ENCODE measurements at places on chromosomes 6 and 20.

DNA sequence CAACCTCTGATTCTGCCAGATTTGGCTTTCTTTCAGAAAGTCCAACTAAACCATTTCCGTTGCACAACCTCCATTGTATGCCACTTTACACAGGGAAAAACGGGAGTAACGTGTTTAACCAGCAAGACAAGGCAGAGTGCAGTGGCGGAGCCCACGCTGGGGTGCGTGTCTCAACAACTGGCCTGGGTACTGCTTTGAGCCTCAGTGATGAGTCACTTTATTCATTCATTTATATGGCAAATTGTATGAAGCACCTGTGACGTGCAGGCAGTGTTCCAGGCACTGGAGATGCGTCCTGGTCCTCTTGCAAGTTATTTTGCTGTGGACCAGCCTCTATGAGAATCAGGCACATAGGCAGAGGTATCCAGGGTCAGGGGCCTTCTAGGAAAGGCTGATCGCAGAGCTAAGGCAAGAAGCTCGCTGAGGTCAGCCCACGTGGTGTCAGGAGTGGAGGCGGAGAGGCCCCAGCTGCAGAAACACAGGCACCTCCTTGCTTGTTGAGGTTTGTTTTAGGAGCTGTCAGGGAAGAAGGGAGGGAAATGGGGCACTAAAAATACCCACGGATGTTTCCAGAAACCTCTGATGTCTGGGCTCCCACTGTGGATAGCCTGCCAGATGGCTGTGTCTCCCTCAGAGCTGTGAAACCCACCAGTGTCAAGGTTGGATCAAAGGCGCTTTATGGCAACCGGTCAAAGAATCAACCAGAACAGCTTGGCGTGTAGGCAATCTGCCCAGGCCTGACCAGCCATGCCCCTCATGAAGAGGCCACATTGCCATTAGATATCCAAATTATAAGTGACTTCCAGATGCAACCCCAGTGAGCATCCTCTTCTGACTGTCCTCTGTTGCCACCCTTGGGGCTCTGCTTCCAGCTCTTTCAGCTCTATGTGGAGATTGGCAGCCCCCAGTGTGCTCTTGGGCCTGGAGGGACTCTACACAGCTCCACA, 157.2 kb downstream of the CD83 start:
- DNase-seq: no peak

DNA sequence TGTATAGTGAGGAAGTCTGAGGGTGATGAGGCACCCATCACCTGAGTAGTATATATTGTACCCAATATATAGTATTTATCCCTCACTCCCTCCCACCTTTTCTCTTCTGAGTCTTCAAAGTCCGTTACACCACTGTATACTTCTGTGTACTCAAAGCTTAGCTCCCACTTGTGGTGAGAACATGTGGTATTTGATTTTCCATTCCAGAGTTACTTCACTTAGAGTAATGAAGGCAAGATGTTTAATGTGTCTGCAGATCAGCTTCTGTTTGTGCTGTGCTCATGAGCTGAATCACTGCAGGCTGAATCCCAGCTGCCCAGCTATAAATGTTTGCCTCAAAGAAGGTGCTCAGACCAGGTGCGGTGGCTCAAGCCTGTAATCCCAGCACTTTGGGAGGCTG, 139.3 kb upstream of the FOXA2 start:
- no peak for DNase-seq

GRCh38 chr6:102660303-102660702, 1266.8 kb downstream of the GRIK2 start:
- no peak for DNase-seq

DNA sequence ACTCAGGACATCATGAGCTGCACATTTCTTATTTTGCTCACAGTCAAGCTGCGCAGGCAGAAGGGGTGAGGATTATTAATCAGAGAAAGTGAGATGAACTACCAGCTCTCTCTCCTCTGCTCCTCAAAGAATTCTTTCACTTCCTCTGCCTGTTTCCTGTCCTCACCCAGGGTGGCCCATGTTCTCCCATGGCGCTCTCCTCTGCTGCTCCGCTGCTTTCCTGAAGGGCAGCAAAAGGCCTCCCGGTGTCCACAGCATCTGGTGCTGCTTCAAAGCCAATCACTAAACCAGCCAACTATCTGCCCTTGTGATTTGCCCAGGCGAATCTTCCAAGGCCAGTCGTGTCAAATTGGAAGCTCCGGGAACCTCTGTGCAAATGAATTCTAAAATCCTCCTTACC, 324.2 kb downstream of the TPBG start:
- DNase-seq: no peak

DNA sequence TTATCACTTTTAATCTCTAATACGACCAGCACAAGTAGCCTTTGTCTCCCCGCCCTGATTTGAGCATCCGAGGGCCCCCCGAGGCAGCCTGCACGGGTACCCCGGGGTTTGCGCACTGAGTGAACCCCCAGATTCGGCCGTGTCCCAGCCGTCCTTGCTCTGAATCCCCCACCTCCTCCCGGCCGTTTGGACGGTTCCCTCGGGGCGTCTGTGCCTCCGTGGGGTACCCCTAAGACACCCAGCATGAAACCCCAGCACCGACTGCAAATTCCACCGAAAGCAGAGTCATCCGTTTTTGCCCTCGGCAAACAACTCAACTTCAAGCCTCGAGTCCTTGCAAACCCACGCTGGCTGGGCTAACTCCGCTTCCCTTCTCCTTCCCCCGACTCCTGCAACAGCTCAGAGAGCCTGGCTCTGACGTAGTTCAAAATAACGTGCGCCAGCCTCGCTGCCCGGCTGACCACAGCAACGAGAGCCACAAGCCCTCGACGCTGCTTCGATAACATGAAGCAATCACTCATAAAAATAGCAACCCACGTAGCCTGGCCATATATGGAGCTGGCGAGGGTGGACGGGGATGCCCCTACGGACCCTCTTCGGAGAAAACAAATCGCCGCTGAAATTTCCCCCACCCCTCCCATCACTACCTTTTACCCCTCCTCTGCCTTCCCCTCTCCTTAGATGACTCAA, 764 bp upstream of the SNAP25 start:
- no peak for DNase-seq

DNA sequence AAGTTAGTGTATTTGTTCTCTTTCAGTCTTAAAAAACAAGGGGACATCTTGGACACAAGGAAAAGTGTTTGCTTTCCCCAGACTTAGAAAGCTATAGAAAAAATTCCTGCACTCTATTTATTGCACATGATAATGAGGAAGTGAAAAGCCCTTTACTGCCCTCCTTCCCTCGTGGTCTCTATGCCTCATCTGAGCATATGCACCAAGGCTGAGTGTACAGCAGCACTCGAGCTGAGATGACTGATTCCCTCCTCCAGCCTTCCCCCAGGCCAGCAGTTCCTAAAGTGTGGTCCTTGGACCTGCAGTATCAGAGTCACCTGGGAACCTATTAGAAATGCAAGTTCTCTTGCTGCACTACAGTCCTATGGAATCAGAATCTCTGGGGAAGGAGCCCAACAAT, 14.3 kb upstream of the LAMP5 start:
- DNase-seq: no peak

GRCh38 chr6:132598473-132598872, 8.9 kb upstream of the TAAR5 start:
- no peak for DNase-seq

GRCh38 chr6:19851241-19852089, 14.3 kb downstream of the ID4 start:
- no peak for DNase-seq

Data from cortex of kidney (tissue), 1 donor.